NCI-H524 treated with DMSO at 0.1 percent for 48 hours (cell line): ENCODE measurements at places on chromosomes 3 and 15.

DNA sequence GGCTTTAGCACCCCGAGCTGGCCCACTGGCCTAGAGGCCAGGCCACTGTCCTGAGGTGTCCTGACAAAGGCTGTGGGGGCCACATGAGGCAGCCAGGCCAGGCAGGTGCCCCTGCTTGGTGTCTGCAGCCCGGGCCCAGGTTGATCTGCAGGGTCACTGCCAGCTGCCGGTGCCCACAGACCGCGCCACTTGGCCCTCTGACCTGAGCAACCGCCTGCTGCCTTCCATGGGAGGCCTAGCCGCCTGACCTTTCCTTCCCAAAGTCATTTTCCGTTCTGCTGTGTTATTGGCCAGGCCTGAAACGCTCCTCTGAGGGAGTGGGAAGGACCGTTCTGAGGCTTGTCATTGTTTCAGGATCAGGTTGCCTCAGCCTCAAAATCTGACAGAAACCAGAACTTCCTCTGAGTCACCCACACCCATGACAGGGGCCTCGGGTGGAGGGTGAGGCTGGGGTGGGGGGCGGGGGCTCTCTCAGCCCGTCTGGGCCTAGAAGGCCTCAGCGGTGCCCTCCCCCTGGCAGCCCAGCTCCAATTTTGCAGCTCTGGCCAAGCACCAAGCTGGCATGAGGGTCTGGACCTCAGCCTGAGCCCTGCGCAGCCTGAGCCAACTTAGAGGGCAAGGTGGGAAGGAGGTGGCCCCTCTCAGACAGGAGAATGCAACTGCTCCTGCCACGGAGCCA, 140.7 kb upstream of the MEF2A start:
- DNase-seq, result no peak

GRCh38 chr15:77553257-77553656, 79.5 kb downstream of the LINGO1 start:
- no peak for DNase-seq

GRCh38 chr3:195886181-195887141, 21.9 kb downstream of the TNK2 start:
- DNase-seq, result no peak

GRCh38 chr15:83983634-83984458, 251.7 kb upstream of the GOLGA6L4 start:
- no peak for DNase-seq

DNA sequence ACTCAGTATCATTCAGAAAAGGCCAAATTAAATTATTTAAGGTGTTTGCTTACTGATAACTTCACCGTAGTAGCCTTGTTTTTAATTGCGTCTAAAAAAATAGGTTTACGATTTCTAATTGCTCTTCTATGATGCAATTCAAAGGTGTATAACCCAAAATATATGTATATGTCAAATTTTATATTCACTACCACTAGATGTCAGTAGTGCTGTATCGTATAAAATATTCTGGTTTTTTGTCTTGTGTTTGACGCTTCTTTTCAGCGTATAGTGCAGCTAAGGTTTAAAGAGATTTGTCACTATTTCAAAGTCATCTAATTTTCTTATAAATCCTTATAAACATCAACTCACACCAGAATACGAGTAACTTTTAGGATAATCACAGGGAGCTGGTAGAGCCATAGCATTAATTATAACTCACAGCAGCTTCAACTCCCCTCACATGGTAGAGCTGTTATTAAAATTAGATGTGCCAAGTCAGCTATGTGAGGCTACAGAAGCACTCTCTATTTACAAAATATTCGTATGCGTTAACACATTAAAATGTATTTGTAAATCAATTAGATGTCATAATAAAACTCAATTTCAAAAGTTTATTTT, 3.5 kb downstream of the PFN2 start:
- no peak for DNase-seq
